NCI-H345 (cell line): ENCODE measurements at places on chromosomes 6 and 20.
A peak's percentile ranks its signal among the peaks of the same experiment; 100 is the strongest.

GRCh38 chr6:108650781-108651180 lies 90.1 kb downstream of the FOXO3 start:
- no peak for DNase-seq

- DNase-seq = no peak
Observed at GRCh38 chr20:45902199-45902701, 9.7 kb downstream of the PLTP start.

DNA sequence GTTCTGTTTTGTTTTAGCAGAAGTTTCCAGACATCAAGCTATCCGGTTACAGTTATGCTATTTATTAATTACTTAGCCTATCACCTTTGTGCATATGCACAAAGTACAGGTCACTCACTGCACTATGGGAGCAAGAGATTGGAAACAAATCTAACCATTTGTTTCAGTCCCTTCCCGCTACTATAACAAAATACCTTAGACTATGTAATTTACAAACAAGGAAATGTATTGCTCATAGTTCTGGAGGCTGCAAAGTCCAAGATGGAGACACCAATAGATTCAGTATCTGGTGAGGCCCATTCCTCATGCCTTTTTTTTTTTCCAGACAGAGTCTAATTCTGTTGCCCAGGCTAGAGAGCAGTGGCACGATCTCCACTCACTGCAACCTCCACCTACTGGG lies 35.1 kb downstream of the ATP9A start:
- no peak for DNase-seq

DNA sequence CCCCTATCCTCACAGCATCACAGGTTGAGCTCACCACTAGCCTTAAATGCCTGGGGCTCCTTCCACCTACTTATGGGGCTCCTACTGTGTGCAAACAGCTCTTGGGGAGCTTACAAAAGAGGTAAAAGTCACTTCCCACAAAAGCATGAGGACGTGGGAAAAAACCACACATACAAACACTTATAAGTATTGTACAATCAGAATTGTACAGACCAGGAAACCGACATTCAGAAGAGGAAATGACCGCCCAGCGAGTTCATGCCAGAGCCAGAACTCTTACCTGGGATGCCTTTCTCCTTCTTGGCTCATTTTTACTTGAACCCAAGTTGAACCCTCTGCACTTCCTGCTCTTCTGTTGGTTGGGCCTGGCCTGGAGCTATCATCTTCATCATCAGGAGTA lies 6.3 kb upstream of the PPP1R16B start:
- no peak for DNase-seq

GRCh38 chr20:3106185-3106584 lies 21.7 kb upstream of the AVP start:
- DNase-seq = no peak

DNA sequence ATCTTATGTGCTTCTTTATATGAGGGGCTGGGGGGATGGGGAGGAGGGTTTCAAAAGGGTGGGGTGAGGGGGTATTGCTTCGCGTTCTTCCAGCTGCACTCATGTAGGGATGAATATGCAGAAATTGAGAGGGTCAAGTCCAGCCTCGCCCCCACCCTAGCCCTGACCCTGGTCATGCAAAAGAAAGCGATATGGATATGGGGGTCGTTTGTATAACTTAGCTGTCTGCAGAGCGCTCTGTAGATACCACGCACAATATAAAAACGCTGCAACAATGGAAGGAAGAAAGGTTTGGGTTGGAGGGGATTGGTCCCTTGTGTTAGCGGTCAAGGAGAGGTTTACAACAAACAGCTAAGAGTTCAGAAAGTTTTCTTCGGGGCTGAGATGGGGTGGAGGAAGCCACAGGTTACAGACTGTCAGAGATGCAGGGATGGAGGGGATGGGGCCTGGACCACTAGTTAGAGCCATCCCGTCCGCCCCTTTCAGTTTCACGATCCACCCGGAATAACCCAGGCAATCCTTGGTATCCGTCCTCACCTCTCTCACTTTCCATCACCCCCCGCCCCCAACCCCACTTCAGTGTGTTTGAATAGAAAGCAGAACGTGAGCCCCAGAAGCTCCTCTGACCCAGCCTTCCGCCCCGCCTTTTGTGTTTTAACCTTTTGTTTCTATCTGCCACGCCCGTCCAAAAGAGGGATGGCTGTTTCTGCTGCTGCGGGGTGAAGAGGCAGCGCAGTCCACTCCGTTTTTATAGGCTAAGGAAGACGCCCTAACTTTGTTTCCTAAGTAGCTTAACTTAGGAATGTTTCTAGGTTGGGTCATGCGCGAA lies 73.5 kb downstream of the SOX4 start:
- no peak for DNase-seq

DNA sequence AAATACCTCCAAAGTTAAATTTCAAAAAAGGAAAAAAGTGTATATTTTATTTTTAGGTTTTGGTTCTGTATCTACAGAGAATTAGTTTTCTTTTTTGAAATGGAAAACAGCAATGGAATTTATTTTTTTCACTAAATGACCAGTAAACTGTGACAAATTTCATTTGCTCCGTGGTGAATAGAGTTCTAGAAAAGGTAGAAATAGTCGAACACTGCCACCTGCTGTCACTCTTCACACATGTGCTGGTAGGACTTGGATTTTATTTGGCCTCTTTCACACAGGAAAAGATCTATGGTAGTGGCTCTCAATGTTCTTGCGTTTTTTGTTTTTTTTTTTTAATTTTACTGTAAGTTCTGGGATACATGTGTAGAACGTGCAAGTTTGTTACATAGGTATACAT lies 312.5 kb downstream of the EYA4 start:
- DNase-seq = peak; percentile 4

- DNase-seq = no peak
Observed at GRCh38 chr20:34693414-34693813, 10.7 kb upstream of the TP53INP2 start.

- no peak for DNase-seq
Observed at GRCh38 chr6:41722969-41723529, 12.4 kb downstream of the TFEB start.
